Stimulated activated naive CD8-positive, alpha-beta T cell treated with anti-CD3 and anti-CD28 coated beads, Interleukin-15, Interleukin-2, amounts not matched to agents 100 U/mL and 50 U/mL, for 24 hours (primary cell): ENCODE measurements at places on chromosomes 6 and 20.

DNA sequence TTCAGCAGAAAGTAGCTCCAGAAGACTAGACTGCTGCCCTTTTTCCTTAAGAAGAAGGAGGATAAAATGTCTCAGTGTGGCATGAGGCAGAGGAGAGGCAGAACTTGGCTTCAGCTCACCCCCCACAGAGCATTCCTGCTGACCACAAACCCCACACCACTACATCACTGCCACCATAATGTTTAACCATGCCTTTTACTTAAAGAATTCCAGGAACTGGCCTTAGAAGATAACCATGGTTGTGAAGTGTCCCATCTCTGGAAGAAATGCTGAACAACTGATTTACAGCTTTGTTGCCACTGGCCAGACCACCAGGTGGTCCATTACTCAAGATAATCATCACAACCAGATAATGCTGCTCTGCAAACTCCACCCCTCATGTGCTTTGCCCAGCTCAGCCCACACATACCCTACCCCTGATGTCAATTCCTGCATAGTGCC, 154.1 kb downstream of the CD24 start:
- DNase-seq: no peak

GRCh38 chr6:130620338-130620781, 206.8 kb upstream of the SMLR1 start:
- no peak for DNase-seq

GRCh38 chr20:22836877-22837276, 198.2 kb upstream of the SSTR4 start:
- DNase-seq: no peak

- peak; percentile 14 for DNase-seq
Observed at GRCh38 chr6:126180585-126180984, 159.3 kb upstream of the CENPW start.

- no peak for DNase-seq
Observed at GRCh38 chr6:108187519-108187918, 21.7 kb downstream of the NR2E1 start.

GRCh38 chr6:41199552-41200246, 1.2 kb downstream of the TREML2 start:
- peak; percentile 26 for DNase-seq

GRCh38 chr20:40896814-40897700, 131.6 kb upstream of the TOP1 start:
- no peak for DNase-seq

DNA sequence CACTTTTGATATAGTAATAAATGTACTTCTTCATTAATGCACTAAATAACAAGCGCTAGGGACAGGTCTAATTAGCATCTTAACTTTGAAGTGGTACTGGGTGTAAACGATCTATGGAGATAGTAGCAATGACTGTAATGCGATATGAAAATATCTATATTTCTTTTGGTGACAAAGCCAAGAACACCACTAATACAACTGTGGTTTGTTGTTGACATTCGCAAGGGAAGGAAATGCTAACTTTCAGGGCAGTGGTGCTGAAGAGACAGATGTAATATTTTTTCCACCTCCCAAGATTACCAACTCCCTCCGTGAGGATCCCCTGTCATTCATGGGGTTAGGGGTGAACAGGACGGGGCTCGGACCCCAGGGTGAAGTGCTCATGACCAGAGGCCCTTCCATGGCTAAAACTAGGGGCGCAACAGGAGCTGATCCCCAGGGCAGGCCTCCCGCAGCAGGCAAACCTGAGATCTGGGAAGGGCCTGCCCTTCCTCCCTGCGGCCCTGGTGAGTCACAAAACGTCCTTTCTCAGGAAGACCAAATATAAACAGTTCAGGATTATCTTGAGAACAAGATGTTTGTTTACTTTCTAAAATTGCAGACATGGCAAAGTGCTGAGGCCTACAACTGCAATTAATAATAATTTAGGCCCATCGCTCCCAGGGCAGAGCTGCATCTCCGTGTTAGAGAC, 65.0 kb upstream of the TOX2 start:
- DNase-seq: no peak

- no peak for DNase-seq
Observed at GRCh38 chr6:31879143-31879542, 346 bp upstream of the SLC44A4 start.

- DNase-seq: peak; percentile 72
Observed at GRCh38 chr6:15299430-15300131, 53.7 kb downstream of the JARID2 start.

DNA sequence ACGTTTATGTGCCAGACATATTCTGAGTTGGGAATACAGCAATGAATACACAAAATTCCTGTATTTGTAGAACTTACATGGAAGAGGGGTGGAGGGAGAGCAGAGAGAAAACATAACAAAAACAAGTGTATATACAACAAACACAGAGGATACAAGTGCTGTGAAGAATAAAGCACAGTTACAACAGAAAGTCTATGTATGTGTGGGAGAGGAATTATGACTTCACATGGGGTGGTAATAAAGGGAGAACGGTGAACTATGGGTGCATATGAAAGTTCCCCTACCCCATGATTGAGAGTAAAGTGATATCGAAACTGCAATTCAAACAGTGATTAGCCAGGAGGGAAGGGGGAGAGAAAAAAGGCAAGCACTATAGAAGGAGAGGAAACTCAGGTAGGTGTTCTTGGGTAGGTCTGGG, 24.6 kb downstream of the HBS1L start:
- no peak for DNase-seq

DNA sequence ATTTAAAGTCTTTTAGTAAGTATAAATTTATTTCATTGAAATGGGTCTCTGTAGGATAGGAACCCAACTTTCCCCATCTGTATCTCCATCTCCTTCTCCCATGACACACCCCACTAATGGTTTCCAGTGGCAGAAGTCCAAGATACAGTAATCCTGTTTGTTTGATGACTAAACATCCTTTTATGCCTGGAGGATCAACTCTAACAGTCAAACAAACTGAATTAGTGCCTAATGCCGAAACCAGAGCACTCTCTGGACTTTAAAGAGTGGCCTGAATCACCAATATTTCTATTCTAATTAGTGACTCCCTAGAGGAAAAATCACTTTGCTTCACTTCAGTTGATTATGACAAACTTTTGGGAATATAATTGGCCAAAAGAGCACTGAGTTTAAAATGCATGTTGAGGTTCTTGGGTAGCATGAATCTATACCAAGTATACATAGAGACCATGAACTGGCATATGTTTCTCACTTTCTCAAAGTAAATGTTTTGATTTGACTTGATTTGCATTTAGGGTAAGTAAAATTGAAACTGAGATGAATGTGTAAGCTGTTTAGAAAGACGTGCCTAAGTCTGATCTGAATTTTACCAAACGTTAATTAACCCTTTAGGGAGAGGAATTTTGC, 776.4 kb upstream of the NRSN1 start:
- no peak for DNase-seq

DNA sequence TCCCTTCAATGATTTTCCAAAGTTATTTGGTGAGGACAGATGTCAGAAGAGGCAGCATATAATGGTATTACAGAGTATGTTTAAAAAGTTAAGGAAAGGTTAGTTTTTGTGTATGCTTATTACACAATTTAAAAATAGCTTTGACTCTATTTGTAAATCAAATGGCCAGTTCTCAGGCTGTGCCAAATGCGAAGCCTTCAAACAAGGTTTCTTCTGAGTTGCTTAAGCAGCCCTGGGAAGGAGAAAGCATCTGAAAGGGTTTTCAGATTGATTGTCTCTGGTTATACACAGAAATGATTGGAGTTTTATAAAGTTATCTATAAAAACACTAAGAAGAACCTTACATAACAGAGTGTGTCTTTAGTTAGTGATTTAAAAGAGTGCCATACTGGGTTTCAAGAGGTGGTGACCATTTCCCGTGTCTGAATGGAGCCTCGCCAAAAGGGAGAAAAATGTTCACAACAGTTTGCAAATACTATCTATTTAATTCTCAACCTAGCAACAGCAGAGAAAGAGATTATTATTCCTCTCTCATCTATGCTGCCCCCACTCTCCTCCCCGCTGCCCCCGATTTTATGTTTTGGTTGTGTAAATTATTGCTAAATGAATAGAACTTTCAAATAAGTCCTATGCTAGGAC, 16.7 kb downstream of the CD109 start:
- DNase-seq: no peak

DNA sequence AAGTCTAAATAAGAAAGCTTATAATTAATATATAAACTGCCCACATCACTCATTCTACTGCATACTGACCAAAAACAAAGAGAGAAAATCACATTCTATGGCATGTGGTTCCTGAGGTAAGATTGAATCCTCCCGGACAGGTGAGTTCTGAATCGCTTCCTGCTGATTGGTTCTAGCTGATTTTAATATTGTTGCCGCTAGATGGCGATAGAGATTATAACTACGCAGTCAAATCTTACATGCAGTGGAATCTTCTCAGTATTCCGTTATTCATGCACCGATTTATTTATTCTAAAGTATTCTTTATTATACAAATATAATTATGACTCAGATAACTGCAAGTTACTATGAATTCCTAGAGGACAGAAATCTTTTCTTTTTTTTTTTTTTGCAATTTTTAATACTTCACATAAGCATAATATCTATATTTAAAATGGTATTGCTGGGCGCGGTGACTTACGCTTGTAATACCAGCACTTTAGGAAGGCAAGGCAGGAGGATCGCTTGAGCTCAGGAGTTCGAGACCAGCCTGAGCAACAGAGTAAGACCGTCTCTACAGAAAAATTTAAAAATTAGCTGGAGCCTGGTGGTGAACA, 24.2 kb upstream of the TMX4 start:
- no peak for DNase-seq

DNA sequence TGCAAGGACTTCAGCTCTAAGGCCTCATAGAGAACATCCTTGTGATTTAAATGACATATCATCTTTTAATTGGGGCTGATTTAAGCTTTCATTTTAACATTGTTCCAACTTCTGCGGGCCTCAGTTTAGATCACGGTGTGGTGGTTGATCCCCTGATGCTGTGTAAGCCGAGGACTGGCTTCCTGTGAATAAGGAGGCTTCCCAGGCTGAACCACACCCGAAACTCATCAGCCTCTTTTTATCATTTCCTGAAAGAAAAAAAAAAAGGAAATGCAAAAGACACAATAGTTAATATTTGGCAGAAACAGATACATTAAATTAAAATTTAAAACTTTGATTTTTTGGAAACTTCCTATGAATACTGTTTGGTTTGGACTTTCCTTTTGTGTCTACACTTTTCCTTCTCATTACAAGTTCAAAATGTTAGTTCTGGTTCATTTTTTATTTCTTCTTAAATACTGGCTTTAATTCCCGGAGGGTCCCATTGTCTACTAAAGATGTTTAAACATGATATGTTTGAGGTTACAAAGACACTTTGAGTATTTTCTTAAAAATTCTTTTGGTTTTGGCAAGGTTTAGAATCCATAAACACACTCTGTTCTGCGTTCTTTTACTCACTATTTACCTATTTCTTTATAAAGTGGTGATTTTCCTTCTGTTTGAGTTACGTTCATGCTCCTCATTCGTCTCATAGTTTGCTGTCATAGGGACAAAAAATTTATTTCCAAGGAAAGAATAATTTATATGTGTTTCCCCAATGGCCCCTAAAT, 230.0 kb upstream of the SULF2 start:
- no peak for DNase-seq

DNA sequence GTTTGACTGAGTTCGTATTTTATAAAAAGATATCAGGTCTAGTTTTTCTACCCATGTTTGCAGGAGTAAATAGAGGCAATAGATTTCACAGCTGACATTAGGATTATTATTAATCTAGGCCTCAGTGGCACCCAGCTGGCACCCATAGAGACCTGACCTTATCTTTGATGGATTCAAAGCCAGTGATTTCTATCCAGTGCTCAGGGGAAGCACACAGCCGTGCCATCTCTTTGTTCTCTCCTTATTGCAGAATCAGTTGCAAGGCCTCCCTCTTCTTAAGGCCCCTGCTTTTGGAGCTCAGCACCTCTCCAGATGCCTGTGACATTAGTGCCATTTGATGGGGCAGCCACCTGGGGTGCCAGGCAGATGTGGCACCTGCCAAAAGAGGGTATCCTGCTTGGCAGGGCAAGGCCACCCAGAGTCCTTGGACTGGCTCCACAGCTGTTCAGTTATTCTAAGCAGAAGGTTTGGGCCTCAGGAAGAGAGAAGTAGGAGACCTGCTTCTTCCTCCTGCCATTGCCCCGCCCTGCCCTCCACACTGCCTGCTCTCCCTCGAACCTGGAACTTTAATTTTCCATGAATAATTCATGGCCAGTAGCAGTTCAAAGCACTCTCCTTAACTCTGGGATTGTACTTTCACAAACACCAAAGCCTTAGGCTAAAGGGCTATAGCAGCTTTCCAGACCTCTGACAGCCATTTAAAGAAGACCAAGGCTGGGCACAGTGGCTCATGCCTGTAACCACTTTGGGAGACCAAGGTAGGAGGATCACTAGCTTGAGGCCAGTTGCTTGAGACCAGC, 206.3 kb downstream of the ZDHHC14 start:
- no peak for DNase-seq

DNA sequence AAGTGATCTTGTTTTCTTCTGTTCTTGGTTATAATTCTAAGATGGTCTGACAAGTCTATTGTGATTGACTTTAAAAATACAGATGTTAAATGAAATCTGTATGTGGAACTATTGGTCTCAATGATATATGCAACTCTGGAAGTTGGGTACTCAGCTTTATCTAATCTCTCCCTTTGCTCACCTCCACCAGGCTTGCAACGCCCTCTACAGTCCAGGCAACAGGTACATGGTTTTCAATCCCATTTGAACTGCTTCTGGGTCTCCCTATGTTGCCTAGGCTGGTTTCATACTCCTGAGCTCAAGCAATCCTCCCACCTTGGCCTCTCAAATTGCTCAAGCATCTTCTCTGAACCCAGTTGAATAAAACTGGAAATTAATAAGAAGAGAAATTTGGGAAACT, 25.6 kb upstream of the HLA-DQB1 start:
- peak; percentile 56 for DNase-seq
